ENCODE measurements at places on chromosomes 7 and 10.

DNA sequence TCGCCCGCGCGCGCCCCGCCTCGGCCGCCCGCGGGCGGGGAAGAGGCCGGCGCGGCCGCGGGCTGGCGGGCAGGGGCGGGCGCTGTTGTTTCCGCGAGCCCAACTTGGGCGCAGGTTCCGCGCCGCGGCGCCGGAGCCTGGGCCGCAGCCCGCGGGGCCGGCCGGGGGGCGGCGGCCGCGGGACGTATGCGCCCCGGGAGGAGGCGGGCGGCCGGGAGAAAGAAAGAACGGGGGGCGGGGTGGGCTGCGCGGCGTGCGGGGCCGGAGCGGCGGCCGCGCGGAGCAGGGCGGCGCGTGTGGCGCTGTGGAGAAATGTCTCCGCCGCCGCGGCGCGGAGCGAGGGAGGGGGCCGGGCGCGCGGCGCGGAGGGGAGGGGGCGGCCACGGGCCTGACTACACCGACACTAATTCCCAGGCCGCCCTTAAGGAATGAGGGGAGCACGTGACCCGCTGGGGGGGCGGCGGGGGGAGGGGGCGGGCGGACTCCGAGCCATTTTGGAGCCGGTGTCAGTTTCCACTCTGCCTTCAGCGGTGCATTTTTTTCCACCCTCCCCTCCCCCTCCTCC is at the start of gene BMI1:
BMI1 (plus strand) TSS at position 509 of the 565 bp plus-strand sequence. CDS start 5,351 bp downstream, outside the sequence.
- peak; percentile 85 for DNase-seq

GRCh38 chr10:118662228-118663035 is 67.0 kb upstream of the PRLHR start:
- DNase-seq: no peak

DNA sequence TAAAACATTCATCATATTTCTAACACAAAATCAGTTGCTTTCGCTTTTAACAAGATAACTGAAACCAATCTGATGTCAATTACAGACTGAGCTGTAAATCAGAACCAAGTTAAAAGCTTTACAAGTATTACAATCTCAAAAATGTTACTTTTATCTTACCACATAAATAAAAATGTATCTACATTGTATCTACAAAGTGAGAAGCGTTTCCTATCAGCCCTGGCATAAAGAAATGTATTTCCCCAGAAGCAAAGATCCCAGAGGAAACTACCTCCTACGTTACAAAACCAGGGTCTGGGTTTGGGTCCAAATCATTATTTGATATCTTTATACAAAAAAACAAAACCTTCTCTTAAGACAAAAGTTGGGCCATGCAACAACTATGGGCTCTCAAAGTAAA is 2.6 kb downstream of the SMURF1 start:
- DNase-seq: no peak

DNA sequence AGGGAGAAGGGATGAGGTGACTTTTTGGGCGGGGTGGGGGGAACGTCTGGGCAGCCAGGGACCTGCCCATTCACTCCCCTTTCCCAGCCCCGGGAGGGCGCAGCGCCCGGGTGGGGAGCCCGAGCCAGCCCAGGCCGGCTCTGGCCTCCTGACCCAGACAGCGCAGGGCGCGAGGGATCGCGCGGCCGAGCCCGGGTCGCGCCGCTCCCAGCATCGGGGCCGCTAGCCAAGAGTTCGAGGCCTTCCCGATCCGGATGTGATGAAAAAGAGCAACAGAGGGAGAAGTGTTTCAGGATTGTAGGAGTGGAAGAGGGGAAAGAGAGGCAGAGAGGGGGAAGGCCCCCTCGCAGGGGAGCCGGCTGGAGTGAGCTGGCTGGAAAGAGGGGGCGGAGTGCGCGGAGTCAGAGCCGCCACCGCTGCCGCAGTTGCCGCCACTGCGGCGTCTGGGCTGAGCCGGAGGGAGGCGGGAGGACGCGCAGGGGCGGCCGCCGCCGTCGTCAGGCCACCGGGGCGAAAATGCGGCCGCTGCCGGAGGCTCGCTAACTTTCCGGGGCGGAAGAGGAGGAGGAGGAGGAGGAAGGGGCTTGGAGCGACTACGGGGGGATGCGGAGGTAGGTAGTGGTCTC is at the start of gene MDFIC:
MDFIC (plus strand) TSS at position 69 of the 626 bp plus-strand sequence. CDS start 940 bp downstream, outside the sequence.
- peak; percentile 59 for DNase-seq

DNA sequence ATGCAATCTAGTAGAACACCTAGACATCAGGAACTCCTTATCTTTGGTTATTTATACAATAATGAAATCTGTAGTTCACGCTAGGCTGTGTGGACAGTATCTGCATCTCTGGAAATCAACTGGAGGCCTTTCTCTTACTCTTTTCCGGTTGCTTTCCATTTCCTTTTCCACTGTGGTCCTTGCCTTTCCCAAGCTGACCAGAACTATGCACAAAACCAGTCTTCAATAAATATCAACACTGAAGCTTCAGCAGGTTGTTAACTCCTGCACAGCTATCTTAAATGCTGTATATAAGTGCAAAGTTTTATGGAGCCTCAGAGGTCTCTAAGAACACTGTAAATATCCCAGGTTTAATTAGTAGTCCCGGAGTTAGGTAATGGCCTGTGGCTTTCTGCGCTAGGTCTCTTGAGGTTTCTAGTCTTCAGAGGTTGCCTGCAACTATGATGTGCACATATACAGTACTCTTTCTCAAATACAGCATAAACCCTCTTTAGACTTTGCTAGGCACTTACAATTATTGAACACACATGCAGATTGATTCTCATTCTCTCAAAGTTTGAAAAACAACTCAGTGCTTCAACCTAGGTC is 2.4 kb downstream of the KLLN start:
- no peak for DNase-seq
